ENCODE measurements at places on chromosomes 1 and 21. TPM values are rescaled to one million over a fixed set of nuclear protein-coding genes. Genes with fewer than 3 reads are reported as not detected.

IRF6 gene
- total RNA-seq, result 23.4 TPM

LENEP gene
- total RNA-seq, result 0.84 TPM

JAM2 gene
- 2.2 TPM for total RNA-seq

MANEAL gene
- 23.8 TPM for total RNA-seq

TNFRSF18 gene
- not detected for total RNA-seq

DNA sequence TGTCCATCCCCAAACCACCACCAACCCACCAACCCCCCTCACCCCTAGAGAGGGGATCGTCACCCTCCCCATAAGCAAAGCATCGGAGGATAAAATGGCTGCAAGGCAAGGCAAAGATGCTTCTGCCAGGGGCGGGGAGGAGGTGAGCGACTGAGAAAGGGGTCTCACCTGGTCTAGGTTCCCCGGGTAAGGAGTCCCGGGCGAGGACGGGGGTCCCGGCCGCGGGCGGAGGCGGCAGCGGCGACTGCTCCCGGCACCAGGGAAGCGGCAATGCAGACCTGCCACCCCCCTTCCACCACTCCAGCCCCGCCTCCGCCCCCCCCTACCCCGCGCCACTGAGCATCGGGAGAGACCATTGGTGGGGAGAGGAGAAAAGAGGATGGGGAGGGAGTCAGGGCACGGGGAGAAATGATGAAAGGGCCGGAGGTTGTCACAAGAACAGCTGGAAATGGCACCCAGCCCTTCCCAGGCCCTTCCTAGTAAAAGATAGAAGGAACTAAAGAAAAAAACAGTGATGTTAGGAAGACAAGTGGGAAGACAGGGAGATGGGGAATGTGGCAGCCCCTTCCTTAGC, at the start of gene SV2A:
SV2A (minus strand) TSS at position 274 of the 574 bp plus-strand sequence. CDS start 4,004 bp downstream, outside the sequence.
- H3K4me1 ChIP-seq, result peaks cover 17% of the 10 kb centered on the region
- peaks cover 9% of the 10 kb centered on the region for H3K27me3 ChIP-seq
- H3K36me3 ChIP-seq, result peaks cover 3% of the 10 kb centered on the region
- H3K4me3 ChIP-seq, result peak within 1 kb of the TSS; percentile 82
- peak; percentile 30 for DNase-seq
- H3K27ac ChIP-seq, result peak within 1 kb of the TSS; percentile 62

GRCh38 chr1:154896771-154897286, 26.7 kb upstream of the KCNN3 start:
- no peak for DNase-seq
- no peaks in the 10 kb centered on the region for H3K4me1 ChIP-seq
- peaks cover 1% of the 10 kb centered on the region for H3K36me3 ChIP-seq
- peaks cover 6% of the 10 kb centered on the region for H3K27me3 ChIP-seq

DNA sequence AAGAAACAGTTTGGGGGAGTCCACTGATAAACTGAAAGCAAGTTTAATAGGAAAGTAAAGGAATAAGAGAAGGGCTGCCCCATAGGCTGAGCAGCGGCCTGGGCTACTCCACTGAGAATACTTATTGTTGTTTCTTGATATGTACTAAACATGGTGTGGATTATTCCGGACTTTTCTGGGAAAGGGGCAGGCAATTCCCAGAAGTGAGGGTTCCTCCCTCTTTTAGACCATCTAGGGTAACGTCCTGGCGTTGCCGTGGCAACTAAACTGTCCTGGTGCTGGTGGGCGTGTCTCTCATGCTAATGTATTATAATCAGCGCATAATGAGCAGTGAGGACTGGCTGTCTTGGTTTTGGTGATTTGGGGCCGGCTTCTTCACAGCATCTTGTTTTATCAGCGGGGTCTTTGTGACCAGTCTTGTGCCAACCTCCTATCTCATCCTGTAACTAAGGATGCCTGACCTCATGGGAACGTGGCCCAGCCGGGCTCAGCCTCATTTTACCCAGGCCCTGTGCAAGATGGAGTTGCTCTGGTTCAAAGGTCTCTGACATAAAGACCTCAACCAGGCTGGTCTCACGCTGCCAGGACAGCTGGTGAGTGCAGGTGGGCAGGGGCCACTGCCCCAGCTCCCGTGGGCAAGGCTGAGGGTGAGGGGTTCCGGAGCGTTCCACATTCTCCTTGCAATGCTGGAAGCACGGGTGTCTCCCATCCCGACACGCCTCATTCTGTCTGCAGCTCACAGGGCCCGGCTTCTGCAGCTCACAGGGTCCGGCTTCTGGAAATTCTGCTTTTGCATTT, 19.6 kb upstream of the C1orf159 start:
- DNase-seq, result no peak
- peaks cover 6% of the 10 kb centered on the region for H3K27me3 ChIP-seq
- peaks cover 17% of the 10 kb centered on the region for H3K4me1 ChIP-seq
- no peaks in the 10 kb centered on the region for H3K36me3 ChIP-seq

GRCh38 chr21:41373253-41373652, 11.4 kb downstream of the MX2 start:
- no peaks in the 10 kb centered on the region for H3K36me3 ChIP-seq
- DNase-seq, result no peak
- no peaks in the 10 kb centered on the region for H3K4me1 ChIP-seq

GRCh38 chr21:30990514-30991262, 47.6 kb downstream of the KRTAP19-8 start:
- H3K36me3 ChIP-seq, result no peaks in the 10 kb centered on the region
- no peak overlapping the region for H3K27ac ChIP-seq
- no peak overlapping the region for H3K4me3 ChIP-seq

- peak overlapping the region; percentile 88 for H3K4me3 ChIP-seq
- DNase-seq, result no peak
- no peaks in the 10 kb centered on the region for H3K27me3 ChIP-seq
- H3K4me1 ChIP-seq, result peaks cover 48% of the 10 kb centered on the region
- no peaks in the 10 kb centered on the region for H3K36me3 ChIP-seq
Measured at GRCh38 chr1:21344098-21344749, 54.0 kb upstream of the ECE1 start.
